ENCODE measurements at places on chromosomes 7 and 10.

GRCh38 chr10:70228491-70228890 is 4.7 kb downstream of the PPA1 start:
- DNase-seq: no peak

GRCh38 chr10:112137154-112137987 is 46.2 kb downstream of the GPAM start:
- DNase-seq: peak; percentile 45

DNA sequence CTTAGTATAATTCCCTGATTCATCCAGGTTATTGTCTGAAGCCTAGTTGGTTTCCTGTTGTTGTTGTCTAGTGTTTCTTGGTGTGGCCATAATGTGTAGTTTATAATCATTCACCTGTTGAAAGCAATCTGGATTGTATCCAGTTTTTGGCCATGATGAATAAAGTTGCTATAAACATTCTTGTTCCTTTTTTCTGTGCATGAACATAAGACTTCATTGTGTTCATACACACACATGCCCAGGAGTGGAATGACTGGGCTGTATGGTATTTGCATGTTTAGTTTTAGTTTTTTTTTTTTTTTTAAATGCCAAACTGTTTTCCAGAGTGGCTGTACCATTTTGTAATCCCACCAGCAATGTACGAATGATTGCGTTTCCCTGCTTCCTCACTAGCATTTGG is 349.8 kb downstream of the SDK1 start:
- no peak for DNase-seq

DNA sequence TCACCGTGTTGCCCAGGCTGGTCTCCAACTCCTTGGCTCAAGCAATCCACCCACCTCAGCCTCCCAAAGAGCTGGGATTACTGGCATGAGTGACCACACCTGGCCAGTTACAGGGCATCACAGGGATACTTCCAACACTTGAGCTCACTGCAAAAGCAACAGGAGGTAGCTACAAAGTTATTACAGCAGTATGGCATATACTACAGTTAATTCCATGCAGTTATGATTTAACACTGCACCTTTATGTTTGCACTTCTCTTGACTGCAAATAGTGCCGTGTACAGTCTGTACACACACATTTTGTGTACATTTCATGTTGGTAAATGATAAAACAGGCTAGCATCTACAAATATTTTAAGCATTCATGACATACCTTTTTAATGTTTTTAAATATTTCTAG is 21.3 kb downstream of the SRPK2 start:
- no peak for DNase-seq

DNA sequence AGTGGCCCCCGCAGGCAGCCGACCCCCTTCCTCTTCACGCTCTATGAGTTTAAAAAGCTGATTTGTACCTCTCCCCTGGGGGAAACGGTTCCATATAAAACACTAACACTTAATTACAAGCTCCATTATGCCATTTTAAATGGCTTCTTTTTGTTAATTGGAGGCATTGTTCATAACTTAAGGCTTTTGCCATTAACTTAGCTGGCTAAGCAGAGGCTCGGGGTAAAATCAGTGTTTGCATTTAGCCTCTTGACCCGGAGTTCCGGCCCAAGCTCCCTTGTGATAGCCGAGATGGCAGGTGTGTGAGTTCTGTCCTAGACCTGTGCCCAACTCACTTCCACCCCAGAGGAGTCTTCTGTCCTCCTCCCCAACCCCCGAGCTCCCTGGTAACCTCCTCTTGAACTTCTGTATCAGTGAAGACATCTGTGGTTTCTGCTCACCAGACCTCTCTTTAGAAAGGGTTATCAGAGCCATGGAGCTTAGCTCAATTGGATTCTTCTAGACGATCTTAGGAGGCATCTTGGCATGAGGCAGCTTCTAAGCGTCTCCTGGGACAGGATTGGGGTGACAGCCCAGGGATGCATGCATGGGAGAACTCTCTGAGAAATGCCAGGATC is 34.2 kb upstream of the SH2B2 start:
- DNase-seq: no peak

DNA sequence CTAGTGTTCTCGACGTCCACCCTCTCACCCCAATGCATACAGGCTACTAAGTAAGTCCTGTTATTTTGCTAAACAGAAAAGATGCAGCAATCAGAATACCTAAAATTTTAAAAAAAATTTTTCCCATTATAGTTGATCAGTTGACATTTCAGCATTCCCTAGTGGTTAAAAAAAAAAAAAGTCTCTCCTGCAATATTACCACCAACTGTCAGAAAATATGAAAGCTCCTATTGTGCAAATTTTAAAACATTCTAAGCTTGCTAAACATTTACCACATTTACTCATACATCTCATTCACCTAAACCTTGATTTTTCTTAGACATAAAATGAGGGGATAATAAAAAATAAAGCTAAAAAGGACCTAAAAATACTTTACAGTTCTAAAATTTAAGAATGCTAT is 165.6 kb downstream of the AVL9 start:
- no peak for DNase-seq

- DNase-seq: no peak
These were observed 48.0 kb downstream of the MALSU1 start for GRCh38 chr7:23347033-23347681.

DNA sequence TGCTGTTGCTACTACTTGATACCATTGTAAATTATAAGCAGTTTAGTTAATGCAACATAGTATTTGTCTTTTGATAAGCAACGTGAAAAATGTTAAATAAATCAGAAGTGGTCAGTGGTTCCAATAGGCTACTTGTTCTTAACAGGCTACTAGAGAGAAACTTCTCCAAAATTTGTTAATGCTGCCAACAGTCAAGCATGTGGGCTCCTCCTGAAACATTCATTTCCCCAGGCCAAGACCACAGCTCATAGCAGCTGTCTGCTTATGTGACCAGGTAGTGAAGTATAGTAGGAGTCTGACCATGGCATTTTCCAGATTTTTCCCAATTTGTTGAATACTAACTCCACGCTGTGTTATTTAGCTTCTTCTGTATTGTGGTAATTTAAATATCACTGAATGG is 81.0 kb downstream of the CYP51A1 start:
- DNase-seq: no peak

DNA sequence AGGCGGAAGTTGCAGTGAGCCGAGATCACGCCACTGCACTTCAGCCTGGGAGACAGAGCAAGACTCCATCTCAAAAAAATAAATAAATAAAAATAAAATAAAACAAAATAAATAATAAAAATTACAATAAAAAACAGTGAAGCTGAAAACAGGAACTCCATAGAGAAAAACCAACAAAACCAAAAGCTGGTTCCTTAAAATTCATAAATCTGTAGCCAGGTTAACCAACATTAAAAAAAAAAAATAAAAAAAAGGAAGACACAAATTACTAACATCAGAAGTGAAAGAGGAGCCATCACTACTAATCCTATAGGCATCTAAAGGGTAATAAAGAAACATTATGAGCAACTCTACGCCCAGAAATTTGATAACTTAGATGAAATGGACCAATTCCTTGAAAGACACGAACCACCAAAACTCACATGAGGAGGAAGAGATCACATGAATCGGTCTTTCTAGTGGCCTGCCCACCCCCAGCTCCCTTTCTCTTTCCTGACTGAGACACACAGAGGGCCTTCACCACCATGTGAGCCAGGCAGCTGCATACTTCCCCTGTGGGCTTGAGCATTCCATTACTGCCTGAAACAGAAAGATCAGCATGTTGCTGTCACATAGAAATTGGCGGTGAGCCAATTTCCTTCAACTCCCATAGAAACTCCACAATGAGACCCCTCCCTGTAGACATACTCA is 208.7 kb downstream of the MAD1L1 start:
- DNase-seq: no peak

GRCh38 chr10:14740684-14741247 is 33.9 kb downstream of the FAM107B start:
- no peak for DNase-seq

DNA sequence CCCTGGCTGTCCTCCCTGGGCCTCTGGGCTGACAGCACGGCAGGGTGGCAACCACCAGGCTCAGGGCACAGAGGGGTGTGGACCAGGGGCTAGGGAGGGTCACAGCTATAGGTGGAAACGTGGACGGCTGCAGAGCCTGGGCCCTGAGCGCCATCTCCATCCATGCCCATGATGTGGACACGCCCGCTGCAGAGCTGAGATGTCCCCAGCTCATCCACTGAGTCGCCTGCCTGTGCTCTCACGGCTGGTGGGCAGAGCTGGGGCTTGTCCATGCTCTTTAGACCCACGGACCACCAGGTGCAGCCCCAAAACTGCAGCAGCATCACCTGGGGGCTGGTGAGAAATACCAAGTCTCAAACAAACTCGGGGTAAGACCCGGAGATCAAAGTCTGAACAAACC is 16.1 kb downstream of the TECPR1 start:
- DNase-seq: no peak

DNA sequence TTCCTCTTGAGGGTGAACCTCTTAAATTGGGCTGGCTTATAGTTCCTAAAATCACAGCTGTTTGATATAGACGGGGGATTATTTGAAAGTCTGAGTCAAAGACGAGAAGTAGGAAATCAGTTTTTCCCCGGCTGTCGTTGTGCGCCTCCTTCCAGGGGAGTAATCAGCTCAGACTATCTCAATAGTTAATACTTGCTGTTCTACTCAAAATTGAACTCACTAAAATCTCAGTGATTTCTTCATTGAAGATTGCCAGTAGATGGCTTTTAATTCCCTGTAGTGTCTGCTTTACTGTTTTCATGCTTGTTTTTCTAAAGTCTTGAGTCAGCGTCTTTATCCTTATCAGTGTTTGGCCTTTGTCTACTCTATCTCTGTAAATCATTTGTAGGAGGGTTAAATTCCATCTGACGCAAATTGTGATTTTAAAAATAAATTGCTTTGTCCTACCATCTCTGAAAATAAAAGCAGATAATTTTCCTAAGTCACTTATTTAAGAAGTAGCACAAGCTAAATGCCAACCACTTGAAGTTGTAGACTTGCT is 47.3 kb downstream of the CNNM2 start:
- no peak for DNase-seq

GRCh38 chr7:104980440-104980839 is 33.6 kb upstream of the KMT2E start:
- no peak for DNase-seq

- DNase-seq: no peak
These were observed 23.4 kb downstream of the MGAM2 start for GRCh38 chr7:142134909-142135308.

- no peak for DNase-seq
These were observed 918 bp downstream of the PWWP2B start for GRCh38 chr10:132397671-132398565.
